ENCODE measurements at places on chromosomes 16 and 17. TPM values are rescaled to one million over a fixed set of nuclear protein-coding genes. Genes with fewer than 3 reads are reported as not detected.

DNA sequence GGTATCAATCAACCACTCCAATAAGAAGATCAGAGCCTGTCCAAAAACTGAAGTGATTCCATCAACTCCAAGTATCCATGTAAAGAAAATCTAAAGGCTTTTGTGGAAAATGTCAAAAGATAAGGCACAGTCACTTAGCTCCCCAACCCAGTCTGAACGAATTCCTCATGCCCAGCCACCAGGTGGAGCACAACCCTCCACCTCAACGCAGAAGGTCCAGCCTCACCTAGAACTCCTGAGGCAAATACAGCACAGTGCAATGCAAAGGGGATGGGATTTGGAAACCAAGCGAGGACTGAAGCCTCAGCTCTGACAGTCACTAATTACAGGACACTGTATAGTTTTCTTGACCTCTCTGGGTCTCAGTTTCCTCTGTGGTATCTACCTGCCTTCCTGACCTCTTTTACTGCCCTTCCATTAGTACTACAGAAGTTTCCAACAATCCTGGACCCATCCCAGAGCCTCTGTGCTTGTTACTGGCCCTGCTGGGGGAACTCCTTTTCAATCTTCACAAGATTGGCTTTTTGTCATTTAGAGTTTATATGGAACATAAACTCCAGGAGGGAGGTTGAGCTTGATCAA, 2.0 kb downstream of the NCBP3 start:
- peak; percentile 46 for DNase-seq

Gene DERL2
- 53.5 TPM for total RNA-seq

Gene ALOX15B
- not detected for total RNA-seq

Gene ZNF19
- 2.1 TPM for total RNA-seq

Gene SHBG
- not detected for total RNA-seq

Gene GP2
- not detected for total RNA-seq

Gene MYH8
- not detected for total RNA-seq

Gene MRPL58
- total RNA-seq, result 155 TPM
